ENCODE measurements at places on chromosomes 6 and 20.

- DNase-seq: no peak
Observed at GRCh38 chr6:11876934-11877433, 98.4 kb upstream of the ADTRP start.

GRCh38 chr6:167701010-167701409, 125.7 kb upstream of the AFDN start:
- no peak for DNase-seq

DNA sequence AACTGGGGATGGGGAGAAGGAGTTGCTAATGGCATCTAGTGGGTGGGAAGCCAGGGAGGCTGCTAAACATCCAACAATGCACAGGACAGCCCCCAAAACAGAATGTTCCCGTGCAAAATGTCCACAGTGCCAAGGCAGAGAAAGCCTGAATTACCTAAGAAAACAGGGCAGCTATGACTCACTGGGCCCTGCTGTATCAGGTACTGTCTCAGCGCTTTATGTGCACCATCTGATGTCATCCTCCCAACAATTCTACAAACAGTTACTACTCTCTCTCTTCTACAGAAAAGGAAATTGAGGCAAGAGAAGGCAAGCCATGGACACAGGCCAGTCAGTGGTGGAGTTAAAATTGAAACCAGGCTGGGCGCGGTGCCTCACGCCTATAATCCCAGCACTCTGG, 3.1 kb downstream of the YTHDF1 start:
- DNase-seq: no peak

DNA sequence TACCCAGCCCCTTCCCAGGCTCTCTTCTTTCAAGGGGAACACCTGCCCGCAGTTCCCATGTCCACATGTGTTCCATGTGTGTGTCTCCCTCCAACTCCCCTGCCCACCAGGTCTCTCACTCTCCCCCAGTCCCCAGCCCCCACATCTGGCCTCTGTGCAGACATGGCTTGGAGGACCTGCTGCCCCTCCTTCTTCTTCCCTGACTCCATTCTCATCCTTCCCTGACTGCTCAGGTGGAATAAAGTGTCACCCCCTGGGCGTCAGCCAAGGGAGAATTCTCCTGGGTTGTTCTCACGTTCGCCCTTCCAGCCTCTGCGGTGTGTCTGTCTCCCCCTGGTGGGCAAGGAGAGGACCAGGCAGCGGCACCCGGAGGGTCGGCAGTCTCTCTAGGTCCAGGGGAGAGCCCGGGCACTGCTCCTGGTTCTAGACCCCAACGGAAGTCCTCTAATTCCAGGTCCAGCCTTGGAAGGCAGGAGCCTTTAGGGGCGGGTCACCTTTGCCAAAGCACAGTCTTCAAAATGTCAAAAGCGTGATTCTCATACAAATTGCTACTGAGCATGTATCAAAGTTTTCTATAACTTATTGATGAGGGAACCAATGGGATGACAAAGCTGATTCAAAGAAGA, 50.5 kb downstream of the EBF4 start:
- DNase-seq: peak; percentile 20

DNA sequence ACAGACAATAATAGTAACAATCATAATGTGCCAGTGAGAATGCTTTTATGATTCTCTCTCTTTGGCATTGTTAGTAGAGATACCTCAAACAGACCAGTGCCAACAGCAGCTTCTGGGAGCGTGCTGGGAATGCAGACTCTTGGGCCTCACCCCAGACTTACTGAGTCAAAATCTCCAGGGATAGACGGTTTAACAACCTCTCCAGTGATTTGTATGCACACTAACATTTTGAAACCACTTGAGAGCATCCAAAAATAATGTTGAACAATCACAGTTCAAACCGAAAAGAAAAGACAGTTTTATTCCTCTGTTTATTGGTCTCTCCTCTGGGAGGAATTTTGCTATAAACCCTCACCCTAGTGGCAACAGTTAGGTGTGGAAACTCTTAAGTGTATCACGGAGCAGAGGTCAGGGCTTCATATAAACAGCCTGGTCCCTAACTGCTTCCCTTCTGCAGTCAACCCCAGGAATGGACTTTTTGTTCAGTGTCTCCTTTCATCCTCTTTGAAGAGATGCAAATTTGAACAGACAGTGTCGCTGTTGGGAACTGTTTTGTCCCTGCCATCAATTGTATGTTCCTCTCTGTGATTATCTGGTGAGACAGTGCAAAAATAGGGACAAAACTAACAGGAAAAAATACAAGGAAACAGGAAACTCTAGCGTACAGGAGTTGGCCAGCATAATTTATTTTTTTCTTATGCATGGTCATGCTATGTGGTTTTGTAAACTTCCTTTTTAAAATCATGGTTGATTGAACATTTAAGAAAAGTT, 162.4 kb upstream of the BTBD3 start:
- DNase-seq: no peak

GRCh38 chr20:25987073-25987927, 290.6 kb upstream of the ZNF337 start:
- peak; percentile 35 for DNase-seq

- peak; percentile 97 for DNase-seq
Observed at GRCh38 chr6:30769088-30769852, 24.9 kb upstream of the IER3 start.

DNA sequence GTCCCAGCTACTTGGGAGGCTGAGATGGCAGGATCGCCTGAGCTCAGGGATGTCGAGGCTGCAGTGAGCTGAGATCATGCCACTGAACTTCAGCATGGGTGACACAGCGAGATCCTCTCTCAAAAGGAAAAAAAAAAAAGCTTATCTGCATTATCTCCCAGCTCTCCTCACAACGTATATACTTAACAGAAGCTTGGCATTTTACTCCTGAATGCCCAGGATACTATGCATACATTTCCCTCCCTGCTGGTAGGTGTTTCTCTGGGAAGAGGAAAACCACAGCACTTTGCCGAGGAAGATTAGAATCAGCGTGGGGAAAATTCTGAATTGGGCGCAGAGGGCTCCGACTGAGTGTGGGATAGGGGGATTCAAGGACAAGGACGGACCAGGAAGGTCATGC, 800.6 kb downstream of the DHX35 start:
- DNase-seq: no peak

DNA sequence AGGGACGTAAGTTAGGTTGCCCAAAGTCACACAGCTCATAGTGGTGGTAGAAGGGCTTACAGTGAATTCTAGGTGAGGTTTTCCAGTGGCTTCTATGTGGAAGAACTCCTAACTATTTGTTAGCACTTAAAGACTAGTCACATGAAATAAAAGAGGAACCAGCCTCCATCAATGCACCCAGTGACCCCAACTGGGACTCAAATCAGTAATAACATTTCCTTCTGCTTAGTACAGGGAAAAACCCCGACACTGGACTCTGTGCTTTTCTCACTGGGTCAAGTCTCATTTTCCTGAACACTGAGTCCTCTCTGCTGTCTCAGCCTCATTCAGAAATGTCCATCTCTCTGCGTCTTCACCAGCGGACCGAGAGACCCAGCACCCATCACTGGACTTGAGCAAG, 89.2 kb downstream of the SLC22A23 start:
- DNase-seq: no peak

DNA sequence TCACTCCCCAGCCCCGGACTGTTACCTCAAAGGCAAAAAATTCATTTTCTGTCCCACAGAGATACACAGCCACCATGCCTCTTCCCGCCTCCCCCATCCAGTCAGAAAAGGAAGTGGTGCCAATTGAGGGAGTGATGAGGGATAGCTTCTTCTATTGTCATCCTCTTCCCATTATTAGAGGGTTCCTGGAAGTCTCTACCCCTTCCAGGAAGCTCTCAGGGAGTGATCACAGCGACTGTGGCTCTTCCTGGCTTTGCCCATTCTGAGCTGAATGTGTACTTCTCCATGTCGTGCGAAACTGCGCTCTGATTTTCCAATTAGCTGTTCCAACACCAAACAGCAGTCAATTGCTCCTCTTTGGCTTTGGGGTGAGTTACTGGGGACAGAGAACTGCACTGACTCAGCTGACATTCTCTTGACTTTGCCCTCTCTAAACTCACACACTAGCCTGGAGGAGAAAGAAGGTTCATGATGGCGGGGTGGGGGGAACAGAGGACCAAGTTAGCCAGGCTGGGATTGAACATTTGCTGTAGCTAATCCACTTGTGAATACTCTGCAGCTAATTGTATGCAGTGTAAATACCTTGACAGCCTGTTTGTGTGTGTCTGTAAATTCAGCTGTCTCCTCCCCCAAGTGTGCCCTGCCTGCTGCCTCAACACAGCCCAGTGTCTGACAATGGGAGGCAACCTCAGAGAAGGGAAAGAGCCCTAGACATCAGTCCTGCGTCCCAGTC, 2.4 kb upstream of the MDGA1 start:
- no peak for DNase-seq

DNA sequence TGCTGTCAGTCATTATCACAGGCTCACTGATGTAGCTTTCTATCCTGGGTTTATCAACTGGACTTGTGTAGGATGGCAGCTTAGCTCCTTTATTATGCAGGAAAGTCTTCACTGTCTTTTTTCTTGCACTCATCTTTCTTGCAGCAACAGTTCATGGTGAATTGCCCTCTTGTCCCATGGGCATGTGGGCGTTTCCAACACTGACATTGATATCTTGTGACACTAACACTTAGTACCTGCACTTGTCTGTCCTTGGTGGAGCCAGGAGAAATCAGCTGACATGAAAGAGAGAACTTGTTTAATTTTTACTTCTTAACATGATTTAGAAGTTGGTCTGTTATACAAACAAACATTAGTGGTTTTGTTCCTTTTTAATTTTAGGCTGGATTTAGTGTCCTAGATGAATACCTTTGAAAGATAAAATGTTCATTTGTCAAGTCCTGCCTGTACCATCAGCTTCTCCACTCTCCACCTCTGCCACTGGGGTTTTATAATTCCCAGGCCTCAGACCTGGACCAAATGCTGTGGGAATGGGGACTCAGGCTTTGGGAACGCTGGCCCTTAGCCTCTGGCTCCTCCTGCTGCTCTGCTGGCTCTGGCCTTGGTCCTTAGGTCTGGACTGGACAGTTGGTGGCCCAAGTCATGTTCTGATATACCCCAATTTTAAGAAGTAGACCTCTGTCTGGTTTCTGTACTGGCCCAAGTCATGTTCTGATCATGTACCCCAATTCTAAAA, 161.0 kb upstream of the LAMP5 start:
- DNase-seq: no peak

DNA sequence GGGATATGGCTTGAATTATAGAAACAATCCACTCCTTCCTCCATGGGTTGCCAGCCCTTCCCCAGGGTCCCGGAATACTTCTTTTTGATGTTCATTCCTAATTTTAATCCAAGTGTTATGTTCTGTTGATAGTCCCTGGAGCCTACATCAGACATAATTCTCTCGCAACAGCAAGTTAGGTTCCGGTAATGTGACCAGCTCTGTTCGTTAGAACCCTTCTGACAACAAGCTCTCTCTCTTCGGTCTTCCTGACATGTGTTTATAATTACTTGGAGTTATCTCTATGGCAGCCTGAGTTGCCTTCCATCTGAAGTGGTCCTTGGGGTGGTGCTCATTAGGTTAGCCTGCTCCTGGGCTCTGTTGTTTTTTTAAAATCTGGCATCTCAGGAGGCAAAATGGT, 506.9 kb upstream of the JARID2 start:
- DNase-seq: no peak

DNA sequence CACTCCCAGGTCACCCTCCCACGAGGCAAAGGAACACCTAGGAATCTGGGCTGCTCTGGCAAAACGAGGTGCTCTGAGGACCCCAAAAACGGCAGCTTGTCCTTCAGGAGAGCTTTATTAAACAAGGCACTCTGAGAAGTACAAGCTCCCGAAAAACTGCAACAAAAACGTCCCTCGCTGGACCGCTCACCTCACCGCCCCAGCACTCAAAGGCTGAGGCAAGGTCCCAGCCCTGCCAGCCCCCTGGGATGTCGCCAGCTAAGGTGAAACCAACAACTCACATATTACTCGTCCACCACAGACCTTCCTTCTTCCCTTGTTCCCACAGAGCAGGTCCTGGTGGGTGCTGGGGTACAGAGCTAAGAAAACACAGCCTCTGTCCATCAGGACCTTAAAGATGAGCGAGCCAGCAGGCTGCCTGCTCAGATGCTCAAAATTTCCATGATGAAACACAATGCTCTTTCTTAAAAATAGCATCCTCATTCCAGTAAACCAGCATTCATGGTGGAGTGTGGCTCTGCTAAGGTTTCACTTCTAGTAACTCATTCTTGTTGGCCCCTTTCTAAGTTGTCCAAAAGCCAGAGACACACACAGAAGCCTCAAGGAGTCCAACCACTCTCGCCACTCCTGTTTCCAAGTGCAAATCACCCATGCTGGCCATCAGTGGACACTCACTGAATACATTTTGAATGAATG, 35.9 kb downstream of the ATP9A start:
- DNase-seq: no peak

DNA sequence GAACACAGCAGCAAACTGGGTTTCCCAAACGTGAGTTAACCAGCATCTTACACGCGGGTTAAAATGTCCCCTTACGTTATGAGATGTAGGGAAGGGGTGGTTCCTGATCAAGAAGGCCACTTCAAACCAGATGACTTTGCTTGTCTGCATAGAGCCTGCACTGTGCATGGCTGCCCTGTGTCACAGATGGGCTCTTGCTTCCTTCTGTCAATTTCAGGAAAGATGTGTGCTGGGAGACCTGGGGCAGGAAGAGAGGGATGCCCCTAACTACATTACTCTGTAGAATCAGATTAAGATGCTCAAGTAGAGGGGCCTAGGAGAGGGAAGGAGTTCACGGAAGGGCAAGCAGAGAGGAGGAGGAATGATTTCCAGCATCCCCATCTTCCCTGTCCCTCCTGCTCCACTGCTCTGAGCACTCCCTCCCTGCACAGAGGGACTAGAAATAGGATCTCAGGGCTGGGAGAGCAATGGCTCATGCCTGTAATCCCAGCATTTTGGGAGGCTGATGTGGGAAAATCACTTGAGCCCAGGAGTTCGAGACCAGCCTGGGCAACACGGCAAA, 63.5 kb upstream of the ZMYND8 start:
- DNase-seq: no peak

GRCh38 chr6:30998785-30999184, 11.5 kb upstream of the MUC22 start:
- DNase-seq: no peak

DNA sequence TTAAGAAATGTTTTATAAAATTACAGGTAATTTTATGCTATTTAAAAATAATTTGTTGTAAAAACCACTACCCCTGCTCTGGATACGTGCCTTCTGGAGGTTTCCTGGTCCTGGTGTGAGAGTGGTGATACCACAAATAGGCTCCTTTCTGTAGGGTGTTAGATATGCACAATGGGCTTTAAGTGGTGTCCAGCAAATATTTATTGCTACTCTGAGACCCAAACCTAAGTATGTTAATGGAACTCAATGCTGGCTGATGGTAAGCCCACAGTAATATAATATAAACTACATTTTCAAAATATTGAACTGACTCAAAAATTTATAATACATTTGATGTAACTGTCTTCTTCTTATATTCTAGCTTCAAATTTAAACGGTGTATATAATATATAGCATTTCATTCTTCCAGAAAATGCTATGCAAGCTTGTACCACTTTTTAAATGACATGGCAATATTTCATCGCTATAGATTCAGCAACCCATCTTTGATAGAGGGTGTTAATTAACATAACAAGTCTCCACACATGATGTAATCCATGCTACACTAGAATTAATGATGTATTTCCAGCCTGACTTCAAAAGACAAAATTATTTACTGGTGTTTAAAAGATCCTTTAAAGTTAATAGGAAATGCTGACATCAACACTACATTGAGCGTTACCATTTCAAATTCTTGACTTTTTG, 161.9 kb downstream of the DST start:
- no peak for DNase-seq

Measured in brain microvascular endothelial cell (primary cell).